ENCODE measurements at places on chromosomes 13 and 19. TPM values are rescaled to one million over a fixed set of nuclear protein-coding genes. Genes with fewer than 3 reads are reported as not detected.

Gene IGFL2
- total RNA-seq = not detected

Gene CYP4F2
- total RNA-seq = 83.0 TPM

Gene NDFIP2
- 16.6 TPM for total RNA-seq

Gene ETV2
- 4.8 TPM for total RNA-seq

Gene RAX2
- not detected for total RNA-seq

Gene DCAF15
- 35.0 TPM for total RNA-seq

Gene FFAR2
- not detected for total RNA-seq

Gene FGF21
- total RNA-seq = not detected

Gene ZNF699
- total RNA-seq = 6.8 TPM

Gene GJB2
- 0.21 TPM for total RNA-seq

Gene FGF22
- not detected for total RNA-seq

Gene CFD
- 1,680 TPM for total RNA-seq

Gene ZNF649
- total RNA-seq = 4.7 TPM

Gene SLC46A3
- total RNA-seq = 2.8 TPM

Gene ZNF586
- total RNA-seq = 1.4 TPM

Gene DNAAF3
- total RNA-seq = not detected

Gene ZNF414
- 189 TPM for total RNA-seq

Gene MEF2B
- total RNA-seq = not detected

Data from ascending aorta (tissue), 2 donors.